ENCODE measurements at places on chromosomes 12 and 14. TPM values are rescaled to one million over a fixed set of nuclear protein-coding genes. Genes with fewer than 3 reads are reported as not detected.

Gene GLT1D1
- 11.8 TPM for total RNA-seq

Gene MDP1
- 16.6 TPM for total RNA-seq

Gene GPR137C
- 1.2 TPM for total RNA-seq

Gene LRP6
- 18.7 TPM for total RNA-seq

Gene CYP27B1
- not detected for total RNA-seq

Gene ASIC1
- total RNA-seq: 0.96 TPM

Gene ANKS1B
- 1.6 TPM for total RNA-seq

Gene OAS2
- 4.8 TPM for total RNA-seq

Gene RIMKLB
- total RNA-seq: 14.0 TPM

Gene MSRB3
- total RNA-seq: 125 TPM

Gene SLC10A1
- not detected for total RNA-seq

Gene SMCO3
- total RNA-seq: 0.14 TPM

Gene INSM2
- not detected for total RNA-seq

Gene SEC23A
- 75.0 TPM for total RNA-seq

Gene RNFT2
- 0.66 TPM for total RNA-seq

Gene DNAL1
- total RNA-seq: 15.2 TPM

Gene CRIP1
- total RNA-seq: 65.9 TPM

Gene SCN8A
- total RNA-seq: 0.41 TPM

Gene USP44
- 0.80 TPM for total RNA-seq

Gene PROX2
- not detected for total RNA-seq

Gene RAD9B
- 0.63 TPM for total RNA-seq

Gene CSRP2
- 22.8 TPM for total RNA-seq

Gene A2M
- 502 TPM for total RNA-seq

Gene GLTP
- 20.0 TPM for total RNA-seq

Gene RHEBL1
- total RNA-seq: not detected

Gene SRRM4
- 0.19 TPM for total RNA-seq

Gene GPR84
- total RNA-seq: not detected

Gene SERPINA3
- total RNA-seq: 45.5 TPM

Gene FGF23
- total RNA-seq: not detected

Gene SLC5A8
- not detected for total RNA-seq

Gene ACOT4
- total RNA-seq: 0.77 TPM

Gene IKZF4
- total RNA-seq: 8.4 TPM

Gene TRHDE
- total RNA-seq: 0.96 TPM

Gene RASSF8
- total RNA-seq: 33.7 TPM

Gene RERG
- total RNA-seq: 4.5 TPM

Gene TAS2R31
- 0.88 TPM for total RNA-seq

Gene ELK3
- total RNA-seq: 17.1 TPM

Gene GPHN
- total RNA-seq: 33.4 TPM

Gene OR4K1
- not detected for total RNA-seq

Gene SCARB1
- 11.1 TPM for total RNA-seq

Gene KERA
- not detected for total RNA-seq

Gene TPPP2
- 1.6 TPM for total RNA-seq

Gene ARHGAP9
- total RNA-seq: 4.2 TPM

All from left ventricle myocardium inferior (tissue), 1 donor.